ENCODE measurements at places on chromosomes 16 and 17.
A peak's percentile ranks its signal among the peaks of the same experiment; 100 is the strongest.

DNA sequence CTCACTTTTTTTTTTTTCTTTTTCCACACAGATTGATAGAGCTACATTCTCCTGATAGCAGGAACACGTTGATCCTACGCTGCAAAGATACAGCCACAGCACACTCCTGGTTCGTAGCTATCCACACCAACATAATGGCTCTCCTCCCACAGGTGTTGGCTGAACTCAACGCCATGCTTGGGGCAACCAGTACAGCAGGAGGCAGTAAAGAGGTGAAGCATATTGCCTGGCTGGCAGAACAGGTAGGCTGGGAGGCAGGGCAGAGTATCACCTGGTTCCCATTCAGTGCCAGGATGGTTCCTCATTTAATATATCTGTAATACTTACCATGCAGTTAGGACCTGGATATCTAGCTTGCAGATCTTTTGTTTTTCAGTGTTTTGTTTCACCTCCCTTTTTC is 51.1 kb upstream of the VPS4A start:
- no peak for DNase-seq

DNA sequence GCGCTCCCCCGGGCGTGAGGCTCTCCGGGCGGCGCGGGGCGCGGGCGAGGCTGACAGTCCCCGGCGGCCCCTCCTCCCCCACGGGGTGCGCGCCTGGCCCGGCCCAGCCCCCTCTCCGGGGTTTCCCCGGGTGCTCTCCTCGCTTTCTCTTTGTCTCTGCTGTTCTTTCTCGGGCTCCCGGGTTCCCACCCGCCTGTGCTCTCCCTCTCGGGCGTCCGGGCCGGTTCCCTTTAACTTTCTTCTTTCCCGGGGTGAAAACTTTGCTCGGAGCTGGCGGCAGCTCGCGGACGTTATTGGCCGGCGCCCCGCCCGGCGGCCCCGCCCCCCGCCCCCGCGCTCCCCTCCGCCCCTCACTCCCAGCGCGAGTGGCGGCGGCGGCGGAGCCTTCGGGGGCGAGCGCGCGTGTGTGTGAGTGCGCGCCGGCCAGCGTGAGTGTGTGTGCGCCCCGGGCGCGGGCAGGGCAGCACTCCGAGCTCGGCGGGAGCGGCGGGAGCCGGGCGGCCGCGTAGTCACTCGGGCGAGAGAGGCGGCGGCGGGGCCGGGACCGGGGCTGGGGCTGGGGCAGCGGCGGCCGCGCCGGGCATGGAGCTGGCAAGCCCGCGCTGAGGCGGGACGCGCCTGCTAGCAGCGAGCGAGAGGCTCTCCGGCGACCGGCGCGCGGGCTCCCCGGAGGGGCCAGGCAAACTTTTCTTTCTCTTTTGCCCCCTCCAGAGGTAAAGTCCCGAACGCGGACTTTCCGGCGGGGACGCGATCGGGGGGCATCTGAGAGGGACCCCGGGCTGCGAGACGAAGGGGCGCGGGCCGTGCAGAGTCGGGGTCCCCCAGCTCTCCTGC is at the start of gene NTN1:
NTN1 (plus strand) TSS at position 353 of the 834 bp plus-strand sequence. CDS start 864 bp downstream, outside the sequence.
- DNase-seq = no peak

DNA sequence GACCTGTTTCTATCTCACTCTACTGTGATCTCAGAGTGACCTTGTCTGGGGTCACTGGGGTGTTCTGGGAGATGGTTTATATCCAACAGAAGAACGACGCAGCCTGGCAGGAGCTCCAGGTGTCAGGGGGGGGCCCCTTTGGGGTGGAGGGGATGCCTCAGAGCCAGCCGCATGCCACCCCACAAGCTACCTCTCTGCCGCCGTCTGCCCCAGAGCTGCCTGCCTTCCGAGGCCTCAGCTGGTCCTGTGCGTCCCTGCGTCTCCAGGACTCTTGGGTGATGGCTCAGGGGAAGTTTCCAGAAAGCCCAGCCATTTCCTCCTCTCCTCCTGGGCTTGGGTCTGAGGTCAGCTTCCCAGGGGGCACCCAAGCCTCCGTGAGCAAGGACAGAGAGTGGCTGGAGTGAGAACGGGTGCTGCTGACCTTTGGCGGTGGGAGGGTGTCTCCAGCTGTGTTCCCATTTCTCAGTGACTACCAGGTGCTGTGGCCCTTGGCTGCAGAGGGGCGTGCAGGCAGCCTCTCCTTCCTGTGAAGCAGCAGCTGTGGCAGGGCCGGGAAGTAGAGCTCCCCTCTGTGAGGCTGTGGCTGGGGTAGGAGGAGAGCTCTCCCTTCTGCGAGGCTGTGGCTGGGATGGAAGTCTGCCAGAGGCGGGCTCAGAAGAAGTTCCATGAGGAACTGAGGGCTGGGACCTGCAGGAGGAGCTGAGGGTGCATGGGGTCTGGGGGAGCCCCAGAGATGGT is 19.8 kb downstream of the JPH3 start:
- no peak for DNase-seq

DNA sequence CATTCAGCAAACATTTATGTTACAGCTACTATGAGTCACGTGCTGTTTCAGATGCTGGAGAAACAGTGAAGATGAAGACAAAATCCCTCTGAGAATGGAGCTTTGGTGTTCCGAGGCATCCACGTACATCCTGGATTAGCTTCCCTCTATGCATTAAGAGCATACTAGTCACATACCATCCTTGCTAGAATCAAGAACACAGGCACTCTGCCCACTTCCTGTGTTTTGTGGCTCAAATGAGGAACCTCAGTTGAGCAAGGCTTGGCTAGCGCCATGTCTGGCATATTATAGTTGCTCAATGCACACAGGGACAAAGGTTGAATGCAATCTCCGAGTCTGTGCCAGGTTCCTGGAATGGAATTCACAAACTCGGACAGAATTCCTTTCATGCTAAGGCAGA is 297.5 kb downstream of the XYLT1 start:
- no peak for DNase-seq

- no peak for DNase-seq
These were observed 7.4 kb downstream of the PRCD start for GRCh38 chr17:76547183-76547641.

GRCh38 chr16:23949630-23950290 is 114.0 kb downstream of the PRKCB start:
- no peak for DNase-seq

DNA sequence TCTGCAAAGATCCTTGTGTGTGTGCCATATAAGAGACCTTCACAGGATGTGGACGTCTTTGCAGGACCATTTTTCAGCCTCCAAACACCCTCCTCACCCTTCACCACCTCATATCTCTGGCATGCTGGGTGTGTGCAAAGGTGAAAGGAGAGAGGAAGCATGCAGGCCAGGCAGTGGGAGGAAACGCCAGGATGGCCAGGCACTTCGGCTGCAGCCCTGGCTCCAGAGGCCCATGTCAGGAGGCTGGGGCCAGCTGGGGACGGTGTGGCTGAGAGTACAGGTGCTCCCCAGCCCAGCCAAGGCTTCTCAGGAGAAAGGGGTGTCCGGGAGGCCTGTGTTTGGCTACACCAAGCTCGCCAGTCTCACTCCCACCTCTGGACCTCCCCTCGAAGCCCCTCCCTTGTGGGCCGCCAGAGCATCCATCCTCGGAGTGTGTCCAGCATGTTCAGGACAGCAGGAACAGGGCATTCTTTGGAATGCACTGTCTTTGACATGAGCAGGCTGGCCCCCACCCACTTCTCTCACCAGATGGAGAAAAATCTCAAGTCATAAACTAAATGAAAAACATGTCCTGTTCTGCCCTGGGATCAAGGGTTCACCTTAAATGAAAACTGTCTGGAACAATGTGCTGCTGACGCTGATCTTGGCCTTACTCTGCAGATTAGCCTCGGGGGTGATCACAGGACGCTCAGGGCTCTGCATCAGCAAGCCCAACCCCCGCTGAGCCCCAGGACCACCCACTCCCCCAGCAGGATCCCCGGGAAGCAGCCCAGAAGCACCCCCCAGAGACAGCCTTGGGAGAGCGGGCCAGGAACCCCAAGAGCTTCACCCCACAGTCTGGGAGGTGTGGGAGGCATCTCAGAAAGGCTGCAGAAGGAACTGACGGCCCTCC is 15.9 kb downstream of the PEMT start:
- DNase-seq = no peak

- DNase-seq = peak; percentile 28
These were observed 200.4 kb downstream of the LGALS9B start for GRCh38 chr17:20266806-20267458.

DNA sequence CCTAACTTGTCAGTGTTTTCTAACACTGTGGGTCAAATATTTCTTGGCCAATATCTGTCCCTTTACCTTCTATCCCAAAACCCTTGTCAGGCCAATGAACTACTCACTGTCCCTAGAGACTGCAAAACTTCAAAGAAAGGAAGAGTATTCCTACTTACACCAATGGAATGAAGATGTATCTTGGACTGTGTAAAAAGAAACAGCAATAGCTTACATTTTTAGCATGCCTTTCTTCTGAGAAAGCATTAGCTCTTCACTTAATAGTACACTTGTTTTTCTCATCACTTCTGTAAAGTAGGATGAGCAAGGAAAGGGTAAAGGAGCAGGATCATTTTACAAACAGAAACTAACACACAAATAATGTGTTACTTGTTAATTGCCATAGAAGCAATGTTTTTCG is 73.9 kb downstream of the STH start:
- no peak for DNase-seq

- no peak for DNase-seq
These were observed 12.7 kb downstream of the WFIKKN2 start for GRCh38 chr17:50848039-50848438.

DNA sequence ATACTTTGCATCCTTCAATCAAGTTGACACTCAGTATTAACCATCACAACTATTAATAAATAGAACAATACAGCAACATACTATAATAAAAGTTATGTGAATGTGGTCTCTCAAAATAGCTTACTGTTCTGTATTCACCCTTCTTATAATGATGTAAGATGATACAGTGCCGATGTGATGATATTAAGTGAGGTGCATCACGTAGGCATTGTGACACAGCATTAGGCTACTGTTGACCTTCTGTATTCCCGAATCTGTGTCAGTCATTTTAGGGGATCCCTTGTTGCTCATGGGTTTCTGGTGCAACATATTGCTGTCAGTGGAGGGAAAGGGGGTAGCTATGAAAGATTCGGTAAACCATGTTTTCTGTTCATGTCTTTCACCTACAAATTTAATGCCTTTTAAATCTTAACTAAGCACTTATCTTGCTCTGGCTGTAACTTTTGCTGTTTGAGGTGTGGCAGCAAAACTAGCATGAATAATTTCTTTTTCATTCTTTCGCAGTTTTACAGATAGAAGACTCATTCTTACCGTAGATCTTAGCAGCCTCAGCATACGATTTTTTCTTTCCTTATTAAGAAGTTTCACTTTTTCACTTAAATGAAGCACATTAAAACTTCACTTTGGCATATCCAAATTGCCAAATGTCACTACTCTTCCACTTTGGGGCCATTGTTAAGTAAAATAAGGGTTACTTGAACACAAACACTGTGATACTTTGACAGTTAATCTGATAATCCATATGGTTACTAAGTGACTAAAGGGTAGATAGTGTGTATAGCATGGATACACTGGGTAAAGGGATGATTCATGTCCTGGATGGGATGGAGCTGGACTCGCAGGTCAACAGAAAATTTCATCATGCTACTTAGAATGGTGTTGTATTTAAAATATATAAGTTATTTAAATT is 29.6 kb downstream of the NFAT5 start:
- no peak for DNase-seq

- no peak for DNase-seq
These were observed 13.1 kb upstream of the BCAR1 start for GRCh38 chr16:75264457-75264998.

- DNase-seq = no peak
These were observed at the start of gene HSD11B2 for GRCh38 chr16:67430977-67431774. Gene HSD11B2, plus strand, starts transcription at chr16:67431121. Its CDS starts 128 bp downstream, at chr16:67431249.

- DNase-seq = no peak
These were observed 97.9 kb downstream of the C17orf67 start for GRCh38 chr17:56735842-56736241.

DNA sequence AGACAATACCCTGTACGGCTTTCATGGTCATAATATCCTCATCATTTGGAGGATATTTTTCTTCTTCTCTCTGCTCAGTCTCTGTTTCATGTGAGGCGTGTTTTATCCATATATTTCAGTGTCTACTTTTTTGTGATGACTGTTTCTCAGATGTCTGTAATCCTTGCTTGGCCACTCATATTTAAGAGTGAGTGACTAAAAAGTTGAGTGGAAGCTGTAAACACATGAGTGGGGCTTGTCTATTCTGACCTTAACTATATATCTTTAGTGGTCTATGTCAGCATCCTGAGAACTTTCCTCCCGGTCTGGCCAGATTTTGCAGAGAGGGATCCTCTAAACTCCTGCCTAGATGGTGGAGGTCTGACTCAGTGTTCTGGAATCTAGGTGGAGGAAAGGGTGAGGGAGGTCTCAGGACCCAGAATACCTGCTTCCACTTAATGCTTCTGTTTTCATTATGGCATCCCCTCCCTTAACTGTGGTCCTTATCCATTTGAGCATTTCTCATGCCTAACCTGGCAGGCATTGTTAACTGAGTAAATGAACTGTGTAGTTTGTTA is 6.0 kb downstream of the DDX19B start:
- no peak for DNase-seq

- no peak for DNase-seq
These were observed 5.1 kb downstream of the CFAP20 start for GRCh38 chr16:58123896-58124600.

- DNase-seq = no peak
These were observed 46.0 kb upstream of the ADAMTS18 start for GRCh38 chr16:77480681-77481315.

DNA sequence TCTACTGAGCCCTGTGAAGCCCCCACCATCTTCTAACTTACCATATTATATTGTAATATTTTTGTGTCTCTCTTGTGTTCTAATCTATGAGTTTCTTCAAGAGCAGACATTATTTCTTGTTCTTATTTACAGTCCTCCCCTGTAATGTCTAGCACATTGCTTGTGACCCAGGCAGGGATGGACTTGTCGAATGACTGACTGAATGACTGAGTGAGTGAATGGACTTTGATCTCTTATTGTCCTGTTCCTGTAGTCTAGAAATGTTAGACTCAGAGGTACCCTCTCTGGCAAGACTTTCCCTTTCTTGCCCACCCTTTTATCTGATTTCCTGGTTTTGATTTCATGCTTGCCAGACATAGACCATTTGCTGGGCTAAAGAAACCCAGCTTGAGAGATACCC is 35.0 kb upstream of the MED13 start:
- no peak for DNase-seq

DNA sequence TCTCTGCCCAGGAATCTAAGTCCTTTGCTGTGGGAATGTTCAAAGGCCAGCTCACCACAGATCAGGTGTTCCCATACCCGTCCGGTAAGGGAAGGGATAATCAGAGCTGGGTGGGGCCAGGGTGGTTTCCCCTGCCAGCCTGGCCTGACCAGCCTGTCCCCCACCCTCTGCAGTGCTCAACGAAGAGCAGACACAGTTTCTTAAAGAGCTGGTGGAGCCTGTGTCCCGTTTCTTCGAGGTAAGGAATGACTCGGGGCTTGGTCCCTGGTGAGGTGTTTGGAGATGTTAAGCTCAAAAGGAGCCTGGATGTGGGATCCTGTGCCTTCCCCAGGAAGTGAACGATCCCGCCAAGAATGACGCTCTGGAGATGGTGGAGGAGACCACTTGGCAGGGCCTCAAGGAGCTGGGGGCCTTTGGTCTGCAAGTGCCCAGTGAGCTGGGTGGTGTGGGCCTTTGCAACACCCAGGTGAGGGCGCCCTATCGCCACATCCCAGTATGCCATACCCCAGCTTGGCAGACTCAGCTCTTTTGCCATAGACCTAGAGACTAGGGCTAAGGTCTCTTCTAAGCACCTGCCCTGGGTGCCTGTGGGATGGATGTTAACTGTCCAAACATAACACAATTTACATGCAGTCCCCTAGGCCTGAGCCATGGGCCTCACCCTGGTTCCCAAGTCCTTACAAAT is 997 bp downstream of the ACADVL start:
- DNase-seq = peak; percentile 2

All from NCI-H2029 treated with DMSO at 0.1 percent for 48 hours (cell line).